NCI-H524 treated with DMSO at 0.1 percent for 48 hours (cell line): ENCODE measurements at places on chromosomes 2 and 18.

- no peak for DNase-seq
Observed at GRCh38 chr2:183248866-183249567, 124.8 kb downstream of the NUP35 start.

- DNase-seq: no peak
Observed at GRCh38 chr2:12341920-12342319, 374.8 kb upstream of the TRIB2 start.

- DNase-seq: peak; percentile 70
Observed at GRCh38 chr2:191478799-191479679, 198.9 kb upstream of the NABP1 start.

- no peak for DNase-seq
Observed at GRCh38 chr2:621303-622099, 55.7 kb downstream of the TMEM18 start.

- no peak for DNase-seq
Observed at GRCh38 chr2:72754628-72755320, 71.1 kb downstream of the EXOC6B start.

DNA sequence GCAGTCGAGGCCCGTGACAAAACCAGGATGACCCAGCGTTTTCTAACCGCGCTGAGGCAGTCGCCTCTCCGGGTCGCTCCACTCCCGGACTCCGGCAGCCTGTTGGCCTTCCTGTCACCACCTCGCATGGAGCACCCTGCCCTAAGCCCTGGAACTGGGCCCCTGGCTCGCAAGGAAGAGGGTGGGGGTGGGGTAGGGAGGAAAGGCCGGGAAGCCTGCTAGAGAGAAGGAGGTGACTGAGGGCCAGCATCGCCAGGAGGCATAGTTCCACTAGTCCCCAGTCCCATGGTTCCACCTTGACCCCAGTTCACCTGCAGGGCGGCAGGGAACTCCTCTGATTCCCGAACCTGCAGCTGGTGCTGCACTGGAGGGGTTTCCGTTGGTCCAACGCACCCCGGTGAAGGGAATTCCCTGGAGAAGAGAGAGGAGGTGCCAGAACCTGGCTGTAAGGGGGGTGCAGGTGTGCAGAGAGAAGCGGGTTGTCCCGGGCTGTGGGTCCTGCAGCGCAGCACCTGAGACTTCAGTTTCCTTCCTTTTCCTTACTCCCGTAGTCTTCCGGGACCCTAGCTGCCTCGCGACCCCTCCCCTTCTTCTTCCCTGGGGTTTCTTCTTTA is 11.8 kb upstream of the EN1 start:
- no peak for DNase-seq

DNA sequence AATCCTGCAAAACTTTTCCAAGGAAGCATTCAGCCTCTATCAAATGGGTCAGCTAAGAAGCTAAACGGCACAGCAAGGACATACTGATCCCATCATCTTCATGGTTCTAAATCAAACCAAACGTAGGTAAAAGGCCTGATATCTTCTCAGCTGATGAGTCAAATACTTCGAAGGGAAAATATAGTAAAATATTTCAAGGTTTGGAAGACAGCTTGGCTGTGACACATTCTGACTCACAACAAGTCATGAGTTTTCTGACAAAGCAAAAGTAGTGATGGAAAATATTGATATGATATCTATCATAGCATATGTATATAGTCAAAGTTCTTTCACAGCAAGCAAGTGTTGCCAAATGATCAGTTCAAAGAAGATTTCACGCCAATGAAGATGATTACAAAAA is 31.5 kb downstream of the DOCK10 start:
- no peak for DNase-seq

DNA sequence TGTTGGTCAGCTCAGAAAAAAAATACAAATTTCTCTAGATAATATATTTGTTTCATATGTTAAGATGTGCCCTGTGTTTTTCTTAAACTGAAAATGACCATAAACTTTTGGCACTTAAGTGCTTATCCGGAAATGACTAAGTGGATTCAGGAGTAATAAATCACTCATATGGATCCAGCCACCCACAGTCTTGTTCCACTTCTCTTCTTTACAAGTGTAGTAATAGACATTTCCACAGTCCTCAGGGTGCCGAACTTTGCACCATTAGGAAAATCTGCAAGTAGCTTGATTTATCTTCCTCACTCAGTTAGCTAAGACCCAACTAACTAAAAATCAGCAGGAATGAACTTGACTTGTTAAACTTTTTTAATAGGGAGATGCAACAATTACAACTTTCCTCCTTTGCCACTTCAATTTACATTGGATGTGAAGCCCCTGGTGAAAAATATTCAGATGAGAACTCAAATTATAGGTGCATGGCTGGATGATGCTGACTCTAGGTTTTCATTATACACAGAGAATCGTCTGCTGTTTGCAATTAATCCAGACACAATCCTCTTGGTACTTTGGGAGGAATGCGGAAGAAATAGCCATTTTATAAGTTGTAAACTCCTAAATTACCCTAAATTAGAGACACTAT is 322.5 kb downstream of the ARHGAP15 start:
- DNase-seq: no peak

- no peak for DNase-seq
Observed at GRCh38 chr2:19893520-19894133, 8.2 kb downstream of the TTC32 start.

DNA sequence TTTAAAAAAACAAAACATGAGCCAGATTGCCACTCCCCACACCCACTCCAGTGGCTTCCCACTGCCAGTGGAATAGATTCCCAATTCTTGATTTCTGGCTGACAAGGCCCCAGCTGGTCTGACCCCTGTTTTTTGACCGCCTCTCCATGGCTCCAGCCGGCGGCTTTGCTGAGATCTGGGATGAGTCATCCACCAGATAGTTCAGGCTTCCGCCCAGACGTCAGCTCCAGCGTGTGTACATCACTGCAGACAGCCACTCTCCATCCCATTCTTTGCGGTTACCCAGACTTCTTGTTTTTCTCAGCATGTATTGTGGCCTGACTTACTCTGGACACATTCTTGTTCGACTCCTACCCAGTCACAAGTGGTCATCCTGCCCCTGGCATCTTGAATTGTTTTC is 227.9 kb downstream of the GBX2 start:
- no peak for DNase-seq

- no peak for DNase-seq
Observed at GRCh38 chr2:114160263-114160981, 270.5 kb downstream of the ACTR3 start.

- no peak for DNase-seq
Observed at GRCh38 chr2:215215637-215216036, 77.2 kb upstream of the ABCA12 start.

DNA sequence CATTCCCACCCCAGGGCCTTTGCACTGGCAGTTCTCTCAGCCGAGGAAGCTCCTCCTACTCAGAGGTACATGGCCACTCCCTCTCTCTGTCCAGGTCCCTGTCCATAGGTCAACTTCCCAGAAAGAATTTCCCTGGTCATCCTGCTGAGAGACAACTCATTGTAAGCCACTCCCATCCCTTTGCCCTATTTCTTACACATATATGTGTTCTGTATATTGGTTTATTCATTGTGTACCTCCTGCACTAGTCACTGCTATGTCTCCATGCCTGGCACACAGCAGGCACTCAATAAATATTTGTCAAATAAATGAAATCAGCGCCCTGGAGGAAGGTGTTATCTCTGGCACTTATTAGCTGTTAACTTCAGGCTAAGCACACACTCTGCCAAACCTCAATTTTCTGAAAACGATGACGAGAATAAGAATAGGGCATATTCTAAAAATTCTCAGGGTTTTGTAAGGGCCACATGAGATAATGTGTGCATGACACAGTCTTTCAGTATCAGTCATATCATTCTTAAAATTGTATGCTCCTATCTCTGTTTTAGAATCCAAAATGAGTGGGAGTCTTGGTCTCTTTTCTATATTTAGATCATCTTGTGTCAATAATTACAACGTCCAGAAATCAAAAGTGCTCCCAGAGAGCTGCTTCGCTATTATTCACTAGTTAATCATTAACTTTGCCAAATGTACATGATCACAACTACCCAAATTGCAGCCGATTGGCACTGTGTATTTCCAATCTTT is 198.0 kb downstream of the ALK start:
- DNase-seq: no peak

DNA sequence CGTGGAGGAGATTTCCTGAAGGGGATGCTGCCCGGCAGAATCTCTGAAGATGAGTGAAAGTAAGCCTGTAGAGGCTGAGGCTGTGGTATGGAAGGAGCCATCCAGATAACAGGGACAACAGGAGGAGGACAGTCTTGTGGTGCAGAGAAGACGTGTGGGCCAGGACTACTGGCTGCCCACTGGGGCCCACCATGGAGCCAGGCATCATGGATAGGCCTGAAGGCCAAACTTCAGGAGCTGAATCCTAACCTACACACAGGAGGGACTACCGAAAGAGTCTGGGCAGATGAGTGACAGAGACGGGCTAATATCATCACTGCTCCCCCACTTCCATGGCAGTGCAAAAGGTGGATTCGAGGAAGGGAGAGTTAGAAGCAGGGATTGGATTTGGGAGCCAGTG is 131.3 kb upstream of the DAPL1 start:
- no peak for DNase-seq

DNA sequence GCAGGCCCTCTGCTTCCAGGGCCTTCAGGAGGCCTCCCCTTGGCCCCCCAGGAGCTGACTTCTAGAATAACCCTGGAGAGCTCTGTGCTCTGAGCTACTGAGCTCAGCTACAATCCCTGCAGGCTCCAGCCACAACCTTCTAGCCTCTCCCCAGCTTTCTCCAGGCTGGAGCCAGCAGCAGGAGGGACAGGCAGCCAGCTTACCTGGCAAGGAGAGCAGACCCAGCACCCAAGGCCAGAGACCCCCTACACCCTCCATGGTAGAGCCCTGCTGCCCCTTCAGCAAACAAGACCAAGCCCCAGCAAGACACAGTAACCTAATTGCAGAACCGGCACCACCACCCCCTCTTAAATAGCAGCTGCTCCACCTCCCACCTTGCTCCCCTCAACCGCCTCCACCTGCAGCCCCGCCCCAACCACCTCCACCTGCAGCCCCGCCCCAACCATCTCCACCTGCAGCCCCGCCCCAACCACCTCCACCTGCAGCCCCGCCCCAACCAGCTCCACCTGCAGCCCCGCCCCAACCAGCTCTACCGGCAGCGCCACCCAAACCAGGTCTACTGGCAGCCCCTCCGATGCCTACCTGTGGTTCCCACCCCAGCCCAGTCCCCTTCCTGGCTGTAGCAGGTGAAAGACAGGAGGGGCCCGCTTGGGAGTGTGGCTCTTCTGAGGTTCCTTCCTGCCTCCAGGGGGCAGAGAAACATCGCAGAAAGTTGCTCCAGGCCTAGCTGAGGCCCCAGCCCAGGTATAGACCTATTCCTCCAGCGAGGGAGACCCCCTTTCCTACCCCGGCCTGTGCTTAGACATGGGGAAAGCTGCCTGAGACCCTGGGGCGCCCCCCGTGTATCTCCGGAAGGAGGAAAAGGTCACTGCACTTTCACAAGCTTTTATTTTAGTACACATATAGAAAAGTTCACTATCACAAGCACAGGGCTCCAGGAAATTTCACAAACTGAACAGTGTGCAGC is at the start of gene ASTL:
ASTL (minus strand) TSS at position 324 of the 967 bp plus-strand sequence; CDS start at position 258, 66 bp downstream.
- no peak for DNase-seq

DNA sequence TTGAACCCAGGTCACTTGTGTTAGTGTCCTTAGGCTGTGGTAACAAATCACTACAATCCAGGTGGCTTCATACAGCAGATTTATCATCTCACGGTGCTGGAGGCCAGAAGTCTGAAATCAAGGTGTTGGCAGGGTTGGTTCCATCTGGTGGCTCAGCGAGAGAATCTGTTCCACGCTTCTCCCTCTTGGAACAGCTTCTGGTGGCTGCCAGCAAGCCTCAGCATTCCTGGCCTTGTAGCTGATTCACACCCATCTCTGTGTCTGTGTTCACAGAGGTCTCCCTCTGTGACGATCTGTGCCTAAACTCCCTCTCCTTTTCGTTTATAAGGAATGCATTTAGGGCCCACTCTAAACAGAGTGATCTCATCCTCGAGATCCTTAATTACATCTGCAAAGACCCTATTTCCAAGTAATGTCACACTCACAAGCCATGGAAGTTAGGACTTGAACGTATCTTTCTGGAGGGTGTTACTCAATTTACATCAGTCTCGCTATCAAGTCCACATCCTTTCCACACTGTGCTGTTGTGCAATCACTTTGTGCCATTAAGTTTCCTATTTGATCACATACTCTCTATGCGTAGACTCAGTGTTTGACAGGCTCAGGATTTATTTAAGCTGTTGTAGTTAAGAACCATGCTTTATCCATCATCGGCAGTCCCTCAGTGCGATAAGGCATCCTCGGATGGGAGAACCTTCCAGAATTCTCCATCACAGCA is 164.4 kb downstream of the SOCS6 start:
- DNase-seq: no peak

DNA sequence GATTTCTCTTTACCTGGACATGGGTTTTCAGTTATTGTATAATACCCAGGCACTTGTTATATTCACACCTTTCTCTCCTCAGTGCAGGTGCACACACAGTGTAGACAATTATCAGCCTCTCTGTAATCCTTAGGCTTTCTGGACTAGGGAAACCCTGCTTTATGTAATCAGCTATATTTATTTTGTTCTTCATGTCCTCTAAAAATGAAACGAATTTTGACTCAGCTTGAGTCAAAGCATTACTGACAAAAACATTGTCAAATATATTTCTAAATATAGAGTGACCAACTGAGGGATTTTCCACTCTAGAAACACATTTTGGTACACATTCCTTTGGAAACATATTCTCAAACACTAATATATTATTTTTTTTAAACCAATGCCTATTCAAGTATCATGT is 144.8 kb upstream of the GULP1 start:
- no peak for DNase-seq

- no peak for DNase-seq
Observed at GRCh38 chr2:181464966-181465365, 7.8 kb downstream of the ITGA4 start.

GRCh38 chr18:13416208-13416607 is 197.6 kb downstream of the LDLRAD4 start:
- no peak for DNase-seq

DNA sequence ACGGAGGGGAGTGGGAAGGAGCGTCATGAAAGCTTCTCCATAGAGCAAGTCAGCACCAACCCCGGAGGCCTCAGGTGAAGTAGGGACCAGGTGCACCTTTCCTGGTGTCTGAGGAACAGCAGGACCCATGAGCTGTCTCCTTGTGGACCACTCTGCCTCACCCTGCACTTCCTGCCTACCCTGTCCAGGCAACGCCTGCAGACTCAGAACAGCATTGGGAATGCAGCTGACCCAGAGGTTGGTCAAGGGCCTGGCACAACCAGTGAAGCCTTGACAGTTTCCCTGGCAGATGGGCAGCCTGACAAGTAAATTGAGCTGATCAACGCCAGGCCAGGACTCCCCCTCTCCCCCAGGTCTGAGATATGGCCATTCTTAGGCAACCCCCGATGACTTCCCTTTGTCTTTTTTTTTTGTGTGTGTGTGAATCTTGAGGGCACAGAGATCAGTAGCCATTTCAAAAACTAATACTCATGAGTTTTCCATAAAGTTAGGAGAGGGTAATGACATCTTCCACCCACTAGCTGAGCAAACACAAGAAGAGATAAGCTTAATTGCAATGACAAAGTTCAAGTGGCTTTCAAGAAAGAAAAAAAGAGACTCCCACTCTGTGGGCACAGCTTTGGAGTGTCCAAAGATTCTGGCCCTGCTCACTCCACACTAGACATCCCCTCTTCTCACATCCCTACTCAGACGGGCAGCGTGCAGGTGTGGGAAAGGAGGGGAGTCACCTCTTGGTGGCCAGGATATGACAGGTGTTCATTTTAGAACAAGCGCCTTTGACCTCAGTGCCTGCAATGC is 3.5 kb upstream of the FABP1 start:
- DNase-seq: no peak
